ENCODE measurements at places on chromosomes 2 and 18.

DNA sequence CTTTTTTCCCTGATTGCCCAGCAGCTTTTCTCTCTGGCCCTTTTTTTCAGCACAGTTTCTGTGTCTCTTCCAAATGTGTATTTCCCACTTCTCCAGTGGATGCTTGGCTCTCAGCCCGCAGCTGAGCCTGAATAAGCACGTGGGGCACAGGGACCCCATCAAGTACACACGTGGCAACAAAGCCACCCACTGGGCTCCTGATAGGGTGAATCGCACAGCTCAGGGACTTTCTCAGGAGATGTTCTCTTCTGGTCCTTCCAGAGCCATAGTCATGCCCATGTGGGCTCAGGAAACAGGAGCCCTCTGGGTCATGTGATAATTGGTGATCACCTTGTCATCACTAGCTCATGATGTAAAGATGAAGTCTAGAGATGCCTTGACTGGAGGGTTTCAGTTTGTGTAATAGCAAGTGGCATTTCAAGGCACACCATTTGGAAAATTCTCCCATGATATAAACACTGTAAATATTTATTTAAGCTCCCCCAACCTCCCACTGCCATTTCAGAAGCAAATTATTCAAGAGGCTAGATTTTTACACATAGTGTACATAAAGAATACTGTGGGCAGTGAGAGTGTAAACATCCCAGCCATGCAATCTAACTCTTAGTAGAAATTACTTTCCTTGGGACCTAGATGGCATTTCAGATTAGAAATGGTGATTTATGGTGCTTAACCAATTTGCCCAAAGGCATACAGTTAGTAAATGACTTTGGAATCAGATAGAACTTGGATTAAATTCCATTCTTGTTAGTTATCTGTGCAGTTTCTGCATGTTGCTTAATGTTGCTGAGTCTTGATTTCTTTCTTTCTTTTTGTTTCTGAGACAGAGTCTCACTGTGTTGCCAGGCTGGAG is 597.5 kb downstream of the SLC4A3 start:
- no peak for DNase-seq

- no peak for DNase-seq
Measured at GRCh38 chr2:232386740-232387450, 8.3 kb downstream of the ALPP start.

- DNase-seq, result no peak
Measured at GRCh38 chr2:119862127-119862889, 102.6 kb downstream of the PTPN4 start.

DNA sequence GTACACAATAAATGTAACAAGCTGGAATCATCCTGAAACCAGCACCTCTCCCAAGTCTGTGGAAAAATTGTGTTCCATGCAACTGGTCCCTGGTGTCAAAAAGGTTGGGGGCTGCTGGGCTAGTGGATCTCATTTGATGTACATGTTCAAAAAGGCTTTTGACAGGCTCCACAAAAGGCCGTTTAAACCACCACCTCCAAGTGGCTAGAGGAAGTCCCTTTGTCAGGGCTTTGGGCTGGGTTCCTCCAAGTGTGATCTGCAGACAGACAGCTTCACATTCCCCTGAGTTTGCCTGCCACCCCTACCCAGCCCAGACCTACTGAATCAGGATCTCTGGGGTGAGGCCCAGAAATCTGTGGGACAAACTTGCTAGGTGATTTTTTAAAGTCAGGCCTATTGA is 84.7 kb downstream of the TGFA start:
- no peak for DNase-seq

DNA sequence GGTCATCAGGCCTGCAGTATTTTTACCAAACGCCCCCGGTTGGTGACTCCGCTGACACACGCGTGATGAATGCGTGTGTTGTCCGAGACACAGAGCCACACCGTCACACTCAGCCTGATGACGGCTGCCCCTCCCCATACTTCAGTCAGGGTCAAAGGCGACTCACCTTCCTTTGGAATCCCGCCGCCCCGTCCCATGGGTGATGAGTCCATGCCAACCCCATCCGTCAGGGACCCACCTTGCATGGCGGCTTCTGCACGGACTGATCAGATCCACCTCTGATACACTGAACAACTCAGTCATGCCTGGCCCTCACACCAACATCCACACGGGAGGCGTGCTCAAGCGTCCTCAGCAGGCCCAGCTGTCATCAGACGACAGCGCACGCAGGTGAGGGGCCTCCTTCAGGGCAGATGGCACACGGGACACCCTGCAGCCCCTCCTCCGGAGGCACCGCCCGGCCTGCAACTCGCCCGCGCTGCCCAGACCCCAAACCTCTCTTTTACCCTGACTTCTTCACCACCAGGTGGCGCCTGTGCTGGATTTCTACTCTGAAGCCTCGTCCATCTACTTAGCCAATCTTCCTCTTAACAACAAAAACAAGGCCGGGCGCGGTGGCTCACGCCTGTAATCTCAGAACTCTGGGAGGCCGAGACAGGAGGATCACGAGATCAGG is 89.2 kb downstream of the ZNF516 start:
- peak; percentile 26 for DNase-seq

DNA sequence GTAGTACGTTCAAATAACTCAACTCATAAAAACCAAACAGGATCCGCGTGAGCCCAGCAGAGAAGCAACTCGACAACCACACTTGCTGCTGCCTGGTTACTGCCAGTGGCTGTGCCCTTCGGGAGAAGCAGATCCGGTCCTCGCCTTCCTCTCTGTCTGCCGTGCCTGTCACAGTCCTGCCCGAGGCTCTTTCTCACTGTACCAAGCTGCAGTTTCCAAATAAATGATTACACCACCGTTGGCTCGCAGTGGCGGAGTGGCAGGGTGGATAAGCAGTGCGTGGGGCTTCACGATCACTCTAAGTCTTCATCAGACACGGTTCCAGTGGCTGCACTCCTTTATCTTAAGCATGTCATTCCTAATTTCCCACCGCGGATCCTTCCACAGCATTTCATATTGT is 26.1 kb upstream of the SALL3 start:
- no peak for DNase-seq

GRCh38 chr18:4878480-4878879 is 318.6 kb downstream of the AKAIN1 start:
- DNase-seq, result no peak

DNA sequence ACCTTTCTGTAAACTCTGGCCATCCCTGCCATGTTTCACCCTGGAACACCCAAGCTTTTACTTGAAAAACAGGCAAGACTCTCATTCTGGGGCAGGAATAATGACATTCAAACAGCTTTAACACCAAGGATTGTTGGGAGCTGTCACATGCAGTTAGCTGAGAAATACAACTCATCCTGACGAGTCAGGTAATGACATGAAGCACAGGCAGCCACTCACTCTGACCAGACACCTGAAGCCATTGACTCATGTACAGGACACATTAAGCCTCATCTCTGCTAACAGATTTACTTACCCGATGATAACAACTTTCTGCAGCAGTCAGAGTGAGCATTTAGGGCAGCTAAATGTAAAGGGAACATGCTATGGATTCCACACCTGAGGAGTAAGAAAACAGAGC is 163.1 kb upstream of the PGAP1 start:
- DNase-seq, result no peak

Measured in effector CD4-positive, alpha-beta T cell (primary cell).